Epithelial cell of proximal tubule (primary cell): ENCODE measurements at places on chromosomes 3 and 15.

DNA sequence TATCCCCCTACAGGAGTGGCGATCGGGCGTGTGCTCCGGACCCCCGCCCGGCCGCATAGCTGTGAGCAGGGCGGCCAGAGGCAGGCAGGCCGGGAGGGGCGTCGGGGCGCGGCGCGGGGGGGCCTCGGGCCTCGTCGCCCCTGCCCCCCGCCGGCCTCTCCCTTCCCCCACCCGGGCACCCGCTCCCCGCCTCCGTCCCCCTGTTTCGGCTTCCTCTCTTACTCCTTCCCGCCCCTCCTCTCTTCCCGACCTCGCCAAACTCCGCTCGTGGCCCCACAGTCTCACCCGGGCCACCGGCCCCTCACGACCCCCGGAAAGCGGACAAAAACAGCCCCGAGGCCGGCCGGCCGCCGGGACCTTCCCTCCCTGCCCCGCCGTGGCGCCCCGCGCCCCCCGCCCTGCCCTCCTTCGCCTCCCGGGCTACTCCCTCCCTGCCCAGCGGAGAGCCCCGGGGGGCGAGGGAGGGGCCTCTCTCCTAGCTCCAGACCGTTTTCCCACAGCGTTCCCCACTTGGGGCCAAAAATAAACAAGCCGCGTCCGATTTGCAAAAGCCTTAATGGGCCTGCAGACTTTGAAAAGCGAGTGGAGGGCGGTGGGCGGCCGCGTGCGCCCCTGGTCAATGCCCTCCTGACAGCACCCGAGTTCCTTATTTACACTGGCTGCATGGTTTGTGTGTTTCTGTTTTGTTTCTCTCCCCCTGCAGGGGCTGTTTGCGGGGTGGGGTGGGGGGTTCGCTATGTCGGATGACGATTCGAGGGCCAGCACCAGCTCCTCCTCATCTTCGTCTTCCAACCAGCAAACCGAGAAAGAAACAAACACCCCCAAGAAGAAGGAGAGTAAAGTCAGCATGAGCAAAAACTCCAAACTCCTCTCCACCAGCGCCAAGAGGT lies 1.0 kb downstream of the UBE2E1 start:
- no peak for DNase-seq

- peak; percentile 58 for DNase-seq
Measured at GRCh38 chr15:38589502-38589901, 24.9 kb upstream of the RASGRP1 start.

DNA sequence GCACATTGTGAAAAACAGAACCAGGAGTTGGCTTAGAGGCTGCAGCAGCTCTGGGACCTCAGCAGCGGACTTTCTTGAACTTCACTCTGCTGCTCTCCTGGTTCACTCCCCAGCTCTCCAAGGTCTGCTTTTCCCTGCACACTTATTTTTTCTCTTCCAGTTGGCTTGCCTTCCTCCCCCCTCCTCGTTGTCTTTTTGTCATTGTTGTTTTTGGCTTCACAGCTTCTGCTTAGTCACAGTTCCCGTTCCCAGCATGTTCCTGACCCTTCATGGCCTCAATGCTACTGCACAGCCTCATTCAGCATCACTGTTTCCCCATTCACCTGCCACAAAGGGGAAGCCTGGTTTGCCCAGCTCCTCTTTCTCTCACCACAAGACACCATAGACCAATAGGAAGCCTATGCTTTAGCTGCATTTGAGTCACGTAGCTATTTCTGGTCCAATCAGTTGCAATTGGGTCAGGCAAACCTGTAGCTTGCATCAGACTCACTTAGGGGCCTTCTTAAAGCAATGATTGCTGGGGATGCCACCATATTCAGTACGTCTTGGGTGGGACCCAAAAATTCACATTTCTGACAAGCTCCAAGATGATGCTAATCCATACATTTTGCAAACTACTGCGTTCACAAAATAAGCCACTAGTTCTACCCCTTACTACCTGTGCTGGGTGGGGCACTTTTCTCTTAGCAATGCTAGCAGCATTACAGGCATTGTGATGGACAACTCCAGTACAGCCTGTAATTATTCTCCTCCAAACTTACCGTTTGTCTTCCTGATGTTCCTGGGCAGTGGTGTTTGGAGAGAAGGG lies 7.8 kb upstream of the SUMF1 start:
- peak; percentile 68 for DNase-seq

GRCh38 chr3:100503448-100503847 lies 11.0 kb downstream of the TMEM45A start:
- no peak for DNase-seq

DNA sequence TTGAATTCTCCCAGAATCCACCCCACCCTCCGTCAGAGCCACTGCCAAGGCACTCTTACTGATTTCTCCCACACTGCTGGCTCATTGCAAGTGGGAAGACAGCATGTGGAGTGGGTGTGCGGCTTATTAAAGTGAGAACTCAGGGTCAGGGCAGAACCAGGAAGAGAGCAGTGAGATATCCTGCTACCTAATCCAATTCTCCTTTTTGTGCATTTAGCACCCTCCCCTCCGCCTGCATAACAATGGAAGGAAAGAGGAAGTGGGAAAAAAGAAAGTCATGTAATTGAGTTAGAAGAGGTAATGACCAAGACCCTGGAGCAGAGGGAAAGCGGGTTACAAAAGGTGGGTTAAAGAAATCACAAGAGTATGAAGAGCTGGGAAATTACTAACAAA lies 27.8 kb upstream of the PIK3CB start:
- no peak for DNase-seq

DNA sequence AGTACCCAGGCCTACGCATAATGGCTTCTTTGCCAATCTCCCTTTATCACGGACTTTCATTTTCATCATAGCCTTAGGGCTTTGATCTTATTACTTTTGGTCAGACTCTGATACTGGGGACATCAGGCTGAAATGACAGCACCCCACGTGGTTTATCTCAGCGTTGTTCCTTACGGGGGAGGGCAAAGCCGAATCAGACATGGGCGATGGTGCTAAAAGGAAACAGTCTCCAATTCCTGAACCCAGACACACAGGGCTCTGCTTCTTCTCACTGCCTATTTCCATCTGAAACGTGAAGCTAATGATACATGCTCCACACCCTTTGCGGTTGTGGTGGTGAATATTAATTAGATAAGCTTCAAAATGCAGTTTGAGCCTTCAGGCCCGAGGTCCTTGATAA lies 59.4 kb upstream of the CD47 start:
- no peak for DNase-seq

GRCh38 chr3:135806317-135806716 lies 159.2 kb upstream of the PPP2R3A start:
- no peak for DNase-seq

DNA sequence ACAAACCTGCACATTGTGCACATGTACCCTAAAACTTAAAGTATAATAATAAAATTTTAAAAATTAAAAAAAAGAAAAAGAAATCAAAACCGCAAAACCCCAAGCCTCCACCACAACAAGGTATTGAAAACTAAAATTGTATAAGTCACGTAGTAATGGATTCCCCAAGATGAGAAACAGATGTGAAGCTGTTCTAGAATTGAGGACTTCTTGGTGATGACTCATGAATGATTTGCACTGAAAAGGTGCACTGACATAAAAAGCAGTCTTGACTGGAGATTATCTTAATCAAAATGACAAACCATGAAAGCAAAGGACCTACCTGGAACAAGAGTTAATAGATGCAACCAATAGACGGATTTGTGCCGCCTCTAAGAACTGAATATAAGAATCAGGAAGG lies 225.8 kb downstream of the MYRIP start:
- DNase-seq = no peak
